ENCODE measurements at places on chromosomes 6 and 20. TPM values are rescaled to one million over a fixed set of nuclear protein-coding genes. Genes with fewer than 3 reads are reported as not detected.
A peak's percentile ranks its signal among the peaks of the same experiment; 100 is the strongest.

- no peak overlapping the region for H3K27ac ChIP-seq
- no peaks in the 10 kb centered on the region for H3K27me3 ChIP-seq
- H3K4me1 ChIP-seq: no peaks in the 10 kb centered on the region
These were observed 20.1 kb upstream of the NOL4L start for GRCh38 chr20:32605167-32605656.

PDYN gene
- total RNA-seq: not detected

PRDM13 gene
- not detected for total RNA-seq

DNA sequence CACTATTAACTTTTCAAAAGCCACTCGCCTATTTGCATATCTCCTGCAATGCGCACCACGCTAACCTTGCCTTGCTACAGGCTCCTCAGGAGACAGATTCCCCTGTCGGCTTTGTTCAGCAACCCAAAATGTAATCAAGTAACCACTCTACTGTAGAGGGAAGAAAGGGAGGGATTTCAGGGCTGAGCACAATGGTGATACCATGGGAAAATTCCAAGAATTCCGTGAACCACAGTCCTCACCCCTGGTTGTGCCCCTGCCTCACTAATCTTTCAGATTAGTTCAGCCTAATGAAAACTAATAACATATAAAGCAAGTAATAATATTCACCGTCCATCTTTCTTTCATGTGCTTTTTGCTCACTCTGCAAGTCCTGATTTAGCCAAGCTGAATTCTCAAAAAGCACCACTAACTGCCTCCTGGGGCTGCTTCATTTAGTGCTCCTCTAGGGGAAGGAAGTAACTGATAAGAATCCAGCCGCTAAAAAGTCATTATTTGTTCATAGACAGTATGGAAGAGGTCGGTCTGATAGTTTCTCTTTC lies 6.6 kb downstream of the CITED2 start:
- H3K4me1 ChIP-seq: no peaks in the 10 kb centered on the region
- no peak overlapping the region for H3K27ac ChIP-seq
- no peak for DNase-seq
- H3K4me3 ChIP-seq: no peak overlapping the region
- H3K27me3 ChIP-seq: no peaks in the 10 kb centered on the region

ELOVL4 gene
- 4.1 TPM for total RNA-seq

HLA-DPB1 gene
- total RNA-seq: 43.0 TPM

- no peak overlapping the region for H3K27ac ChIP-seq
- no peaks in the 10 kb centered on the region for H3K4me1 ChIP-seq
- no peak for DNase-seq
- no peaks in the 10 kb centered on the region for H3K36me3 ChIP-seq
- no peaks in the 10 kb centered on the region for H3K27me3 ChIP-seq
- H3K4me3 ChIP-seq: no peak overlapping the region
These were observed 32.1 kb downstream of the TXNDC5 start for GRCh38 chr6:7878401-7878964.

ZSCAN16 gene
- 5.3 TPM for total RNA-seq

SCGN gene
- total RNA-seq: not detected

- H3K36me3 ChIP-seq: no peaks in the 10 kb centered on the region
- no peaks in the 10 kb centered on the region for H3K4me1 ChIP-seq
- H3K27ac ChIP-seq: no peak overlapping the region
- DNase-seq: no peak
- no peaks in the 10 kb centered on the region for H3K27me3 ChIP-seq
- H3K4me3 ChIP-seq: no peak overlapping the region
These were observed 8.4 kb upstream of the NSFL1C start for GRCh38 chr20:1474817-1475603.

- no peak overlapping the region for H3K4me3 ChIP-seq
- no peaks in the 10 kb centered on the region for H3K27me3 ChIP-seq
- H3K36me3 ChIP-seq: no peaks in the 10 kb centered on the region
- no peak for DNase-seq
- no peak overlapping the region for H3K27ac ChIP-seq
These were observed 256.9 kb downstream of the ARHGAP18 start for GRCh38 chr6:129453073-129453472.

PPP1R3G gene
- total RNA-seq: 6.0 TPM

DNA sequence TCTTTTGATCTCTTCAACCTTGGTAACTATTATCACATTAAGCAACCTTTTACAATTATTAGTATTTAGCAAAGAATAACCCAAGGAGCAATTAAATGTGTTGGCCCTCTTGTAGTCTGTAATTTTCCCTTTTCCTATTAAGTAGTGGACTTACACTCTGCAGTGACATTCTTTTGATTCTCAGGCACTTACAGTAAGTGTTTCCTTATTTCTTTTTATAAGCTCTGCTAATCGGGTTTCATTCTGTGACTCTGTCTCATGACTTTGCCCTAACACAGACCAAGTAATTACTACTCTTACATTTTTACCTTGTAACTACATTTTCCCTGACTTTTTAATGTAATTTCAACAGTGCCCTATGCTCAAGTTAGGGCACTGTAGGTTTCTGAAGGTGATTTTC lies 104.0 kb upstream of the EPHA7 start:
- H3K36me3 ChIP-seq: no peaks in the 10 kb centered on the region
- H3K4me1 ChIP-seq: no peaks in the 10 kb centered on the region
- no peaks in the 10 kb centered on the region for H3K27me3 ChIP-seq

- no peak overlapping the region for H3K4me3 ChIP-seq
- no peak overlapping the region for H3K27ac ChIP-seq
- no peaks in the 10 kb centered on the region for H3K4me1 ChIP-seq
- no peaks in the 10 kb centered on the region for H3K36me3 ChIP-seq
These were observed 634.5 kb downstream of the PHF3 start for GRCh38 chr6:64270083-64270482.

DNA sequence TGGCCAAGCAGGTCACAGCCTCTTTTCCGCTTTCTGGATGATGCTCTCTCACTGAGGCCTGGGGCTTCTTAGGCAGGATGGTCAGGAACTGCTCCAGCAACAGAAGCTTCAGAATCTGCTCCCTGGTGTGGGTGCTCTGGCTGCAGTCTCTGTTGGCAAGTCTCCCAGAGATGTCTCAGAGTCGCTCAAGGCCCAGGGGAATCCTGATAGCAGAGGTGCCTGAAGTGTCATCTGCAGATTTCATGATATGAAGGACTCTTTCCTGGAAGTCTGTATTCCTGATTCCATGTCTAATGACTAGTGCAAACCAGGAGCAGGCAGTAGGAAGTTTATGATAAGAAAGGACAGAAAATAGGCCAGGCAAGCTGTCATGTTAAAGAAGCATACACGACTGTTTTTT lies 20.3 kb downstream of the ZSCAN31 start:
- DNase-seq: no peak
- no peak overlapping the region for H3K27ac ChIP-seq
- H3K4me3 ChIP-seq: no peak overlapping the region
- H3K36me3 ChIP-seq: no peaks in the 10 kb centered on the region
- H3K4me1 ChIP-seq: no peaks in the 10 kb centered on the region

GPSM3 gene
- total RNA-seq: 9.7 TPM

GUCA1A gene
- total RNA-seq: not detected

DNA sequence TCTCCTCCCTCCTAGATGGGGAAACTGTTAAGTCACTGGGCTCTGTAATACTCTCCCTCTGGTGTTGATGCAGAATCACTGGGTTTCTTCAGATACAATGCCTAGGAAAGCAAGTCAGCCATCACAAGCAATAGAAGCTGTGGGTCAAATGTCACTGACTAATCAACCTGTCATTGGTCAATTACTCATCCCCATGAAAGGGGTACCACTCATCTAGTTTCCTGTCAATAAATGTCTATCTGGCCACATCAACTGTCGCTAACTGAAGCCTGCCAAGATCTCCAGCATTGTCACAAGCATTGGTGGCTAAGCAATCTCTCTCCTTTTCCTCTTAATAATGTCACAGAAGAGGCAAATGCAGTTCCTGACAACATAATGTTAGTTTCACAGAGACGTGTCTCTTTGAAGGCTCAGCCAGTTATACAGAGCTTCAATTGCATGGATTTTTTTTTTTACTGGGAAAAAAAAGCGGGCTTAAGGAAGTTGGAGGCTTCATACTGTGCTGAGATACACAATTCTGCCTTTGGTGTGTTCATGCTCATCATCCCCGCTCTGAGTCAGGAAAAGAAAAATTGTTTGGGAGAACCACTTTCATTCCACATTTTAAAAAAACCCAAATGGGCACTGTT lies 355.9 kb downstream of the BTBD9 start:
- no peaks in the 10 kb centered on the region for H3K4me1 ChIP-seq
- DNase-seq: no peak
- no peak overlapping the region for H3K4me3 ChIP-seq
- no peaks in the 10 kb centered on the region for H3K36me3 ChIP-seq

DNA sequence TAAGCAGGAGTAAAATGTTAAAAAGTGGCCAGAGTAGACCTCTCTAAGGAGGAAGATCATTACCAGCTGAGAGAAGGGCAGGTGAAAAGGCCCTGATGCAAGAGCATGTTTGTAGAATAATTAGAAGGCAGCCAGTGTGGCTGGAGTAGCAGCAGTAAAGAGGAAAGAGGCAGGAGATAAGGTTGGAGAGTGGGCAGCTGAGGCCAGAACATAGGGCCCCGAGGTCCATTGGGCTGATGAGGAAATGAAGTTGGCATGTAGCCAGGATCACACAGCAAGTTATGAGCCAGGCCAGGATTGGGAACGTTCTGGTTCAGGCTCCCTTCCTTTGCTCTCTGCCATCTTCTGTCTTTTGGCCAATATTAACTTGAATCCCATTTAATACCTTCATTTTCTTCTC lies 51.6 kb downstream of the RALY start:
- peaks cover 3% of the 10 kb centered on the region for H3K4me1 ChIP-seq
- no peaks in the 10 kb centered on the region for H3K27me3 ChIP-seq
- no peak overlapping the region for H3K27ac ChIP-seq
- peak; percentile 33 for DNase-seq
- H3K4me3 ChIP-seq: no peak overlapping the region

DNA sequence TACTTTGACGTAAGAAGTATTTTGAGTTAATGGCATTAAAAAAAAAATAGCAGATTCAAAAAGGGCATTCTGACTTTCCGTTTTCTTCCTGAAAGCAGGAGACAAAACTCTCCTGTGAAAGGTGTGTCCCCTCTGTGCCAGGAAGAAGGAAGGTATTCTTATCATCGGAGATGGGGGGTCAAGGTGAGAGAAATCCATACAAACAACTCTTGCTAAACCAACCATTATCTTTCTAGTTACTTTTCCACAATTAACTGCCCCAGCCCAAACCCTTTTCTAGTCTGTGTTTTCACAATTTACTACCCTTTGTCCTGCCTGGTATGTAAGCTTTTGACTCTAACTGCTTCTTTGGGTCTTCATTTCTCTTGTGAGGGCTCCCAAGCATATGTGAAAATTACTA lies 717.3 kb downstream of the EPM2A start:
- H3K36me3 ChIP-seq: no peaks in the 10 kb centered on the region
- no peak overlapping the region for H3K27ac ChIP-seq
- H3K4me1 ChIP-seq: no peaks in the 10 kb centered on the region

DNA sequence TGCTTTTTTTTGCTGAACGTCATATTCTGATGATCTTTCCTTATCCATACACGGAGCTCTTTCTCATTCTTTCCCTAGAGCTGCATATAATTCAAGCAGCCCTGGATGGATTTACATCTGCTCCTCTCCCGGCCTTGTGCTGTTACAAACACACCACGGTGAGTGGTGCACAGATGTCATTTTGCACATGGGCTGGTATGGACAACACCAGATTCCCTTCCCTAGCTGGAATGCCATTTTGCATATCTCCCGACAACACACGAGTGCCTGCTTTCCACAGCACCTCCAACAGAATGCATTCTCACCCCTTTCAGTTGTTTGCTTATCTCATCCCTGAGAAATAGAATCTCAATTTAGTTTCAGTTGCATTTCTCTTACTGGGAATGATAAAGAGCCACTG lies 69.5 kb upstream of the AFDN start:
- no peak for DNase-seq
- H3K4me3 ChIP-seq: no peak overlapping the region
- peaks cover 7% of the 10 kb centered on the region for H3K4me1 ChIP-seq
- H3K36me3 ChIP-seq: no peaks in the 10 kb centered on the region

DNA sequence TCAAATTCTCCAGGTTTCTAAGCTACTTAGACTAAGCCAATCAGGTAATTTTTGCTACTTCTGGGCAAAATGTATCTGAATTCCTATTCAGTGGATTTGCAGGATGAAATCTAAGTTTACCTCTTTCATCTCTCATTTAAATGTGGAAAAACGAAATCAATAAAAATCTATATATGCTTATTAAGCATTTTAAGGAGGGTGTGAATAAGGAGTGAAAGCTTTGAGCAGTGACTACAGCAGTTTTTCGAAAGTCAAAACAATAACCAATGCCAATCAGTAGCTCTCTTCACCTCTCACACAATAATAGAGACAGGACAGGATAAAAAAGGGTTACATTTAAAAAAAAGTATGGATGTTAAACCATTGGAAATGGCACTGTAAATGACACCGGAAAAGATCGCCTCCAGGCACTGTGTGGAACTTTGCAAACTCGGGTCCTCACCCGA lies 476 bp upstream of the BCKDHB start:
- DNase-seq: no peak
- no peaks in the 10 kb centered on the region for H3K36me3 ChIP-seq
- peak overlapping the region; percentile 68 for H3K4me3 ChIP-seq
- H3K4me1 ChIP-seq: no peaks in the 10 kb centered on the region
- no peaks in the 10 kb centered on the region for H3K27me3 ChIP-seq
- peak overlapping the region; percentile 75 for H3K27ac ChIP-seq

- H3K4me1 ChIP-seq: no peaks in the 10 kb centered on the region
- peaks cover 5% of the 10 kb centered on the region for H3K27me3 ChIP-seq
- H3K27ac ChIP-seq: no peak overlapping the region
- H3K36me3 ChIP-seq: no peaks in the 10 kb centered on the region
These were observed 27.9 kb downstream of the NTSR1 start for GRCh38 chr20:62736407-62737071.

PPIL6 gene
- total RNA-seq: 18.0 TPM

GRCh38 chr20:61937146-61937962 lies 128.3 kb downstream of the TAF4 start:
- DNase-seq: no peak
- H3K4me3 ChIP-seq: no peak overlapping the region
- no peaks in the 10 kb centered on the region for H3K4me1 ChIP-seq
- no peaks in the 10 kb centered on the region for H3K27me3 ChIP-seq
- H3K27ac ChIP-seq: no peak overlapping the region
- H3K36me3 ChIP-seq: no peaks in the 10 kb centered on the region

GRCh38 chr6:1916334-1917070 lies 306.8 kb downstream of the FOXC1 start:
- no peaks in the 10 kb centered on the region for H3K27me3 ChIP-seq
- H3K36me3 ChIP-seq: no peaks in the 10 kb centered on the region
- no peak overlapping the region for H3K27ac ChIP-seq
- H3K4me1 ChIP-seq: no peaks in the 10 kb centered on the region

SNAI1 gene
- total RNA-seq: 1.0 TPM

WRNIP1 gene
- 34.1 TPM for total RNA-seq

DNA sequence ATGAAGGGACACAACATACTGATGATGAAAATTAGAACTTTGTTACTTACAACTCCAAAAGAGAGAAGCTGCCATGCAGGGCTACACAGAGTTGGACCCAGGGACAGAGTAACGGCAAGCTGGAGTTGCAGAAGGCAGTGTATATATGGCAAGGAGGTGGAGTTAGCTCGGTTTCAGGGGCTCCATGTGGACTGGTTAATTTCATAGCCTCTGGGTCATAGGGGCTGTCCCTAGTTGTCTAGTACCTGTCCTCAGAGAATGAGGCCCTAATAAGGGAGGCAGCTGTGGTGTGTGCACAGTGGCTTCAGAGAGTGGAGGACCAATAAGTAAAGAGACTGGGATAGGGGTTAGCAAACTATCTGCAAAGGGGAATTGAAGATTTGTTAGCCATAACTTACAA lies 7.9 kb upstream of the ZSCAN12 start:
- H3K27ac ChIP-seq: no peak overlapping the region
- H3K36me3 ChIP-seq: no peaks in the 10 kb centered on the region

GRCh38 chr6:154909821-154910220 lies 85.3 kb upstream of the TIAM2 start:
- H3K27me3 ChIP-seq: no peaks in the 10 kb centered on the region
- no peak overlapping the region for H3K27ac ChIP-seq
- no peaks in the 10 kb centered on the region for H3K4me1 ChIP-seq
- no peaks in the 10 kb centered on the region for H3K36me3 ChIP-seq
- no peak for DNase-seq

LTB gene
- not detected for total RNA-seq
